ENCODE measurements at places on chromosomes 3 and 15. TPM values are rescaled to one million over a fixed set of nuclear protein-coding genes. Genes with fewer than 3 reads are reported as not detected.

The CLDN16 gene
- total RNA-seq = not detected

DNA sequence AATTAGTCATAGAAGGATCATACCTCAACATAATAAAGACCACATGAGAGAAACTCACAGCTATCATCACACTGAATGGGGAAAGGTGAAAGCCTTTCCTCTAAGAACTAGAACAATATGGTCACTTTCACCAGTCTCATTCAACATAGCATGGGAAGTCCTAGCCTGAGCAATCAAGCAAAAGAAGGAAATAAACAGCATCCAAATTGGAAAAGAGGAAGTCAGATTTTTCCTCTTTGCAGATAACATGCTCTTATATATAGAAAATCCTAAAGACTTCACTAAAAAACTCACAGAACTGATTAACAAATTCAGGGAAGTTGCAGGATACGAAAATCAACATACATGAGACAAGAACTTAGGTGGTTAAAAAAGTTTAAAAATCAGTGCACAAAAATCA lies 24.7 kb downstream of the MAP3K13 start:
- no peak overlapping the region for H3K4me3 ChIP-seq
- no peak overlapping the region for H3K27ac ChIP-seq
- H3K27me3 ChIP-seq = peaks cover 11% of the 10 kb centered on the region
- H3K36me3 ChIP-seq = no peaks in the 10 kb centered on the region

GRCh38 chr3:11436775-11437174 lies 164.6 kb downstream of the ATG7 start:
- no peaks in the 10 kb centered on the region for H3K27me3 ChIP-seq
- no peaks in the 10 kb centered on the region for H3K36me3 ChIP-seq
- no peak overlapping the region for H3K4me3 ChIP-seq
- H3K4me1 ChIP-seq = no peaks in the 10 kb centered on the region
- DNase-seq = no peak

DNA sequence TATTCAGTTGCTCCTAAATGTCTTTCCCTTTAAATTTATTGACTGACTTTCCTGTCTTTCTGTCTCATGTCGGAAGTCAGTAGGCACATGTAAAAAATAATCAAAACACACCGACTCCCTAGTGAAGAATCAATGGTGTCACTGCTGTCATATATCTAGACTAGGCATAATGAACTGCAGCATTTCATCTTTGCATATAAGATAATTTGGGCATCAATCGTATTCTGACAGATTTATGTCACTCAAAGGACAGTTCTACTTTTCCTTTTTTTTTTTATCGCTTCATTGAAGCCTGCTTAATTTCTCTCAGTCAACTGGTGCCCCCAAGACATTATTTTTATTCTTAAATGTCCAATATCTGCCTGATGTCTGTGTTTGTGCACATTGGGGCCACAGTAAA lies 206.3 kb downstream of the MEIS2 start:
- H3K4me1 ChIP-seq = no peaks in the 10 kb centered on the region
- peaks cover 11% of the 10 kb centered on the region for H3K27me3 ChIP-seq
- H3K4me3 ChIP-seq = no peak overlapping the region
- no peaks in the 10 kb centered on the region for H3K36me3 ChIP-seq

GRCh38 chr15:79820820-79821219 lies 76.0 kb downstream of the MTHFS start:
- no peak overlapping the region for H3K4me3 ChIP-seq
- H3K36me3 ChIP-seq = no peaks in the 10 kb centered on the region
- no peak overlapping the region for H3K27ac ChIP-seq

DNA sequence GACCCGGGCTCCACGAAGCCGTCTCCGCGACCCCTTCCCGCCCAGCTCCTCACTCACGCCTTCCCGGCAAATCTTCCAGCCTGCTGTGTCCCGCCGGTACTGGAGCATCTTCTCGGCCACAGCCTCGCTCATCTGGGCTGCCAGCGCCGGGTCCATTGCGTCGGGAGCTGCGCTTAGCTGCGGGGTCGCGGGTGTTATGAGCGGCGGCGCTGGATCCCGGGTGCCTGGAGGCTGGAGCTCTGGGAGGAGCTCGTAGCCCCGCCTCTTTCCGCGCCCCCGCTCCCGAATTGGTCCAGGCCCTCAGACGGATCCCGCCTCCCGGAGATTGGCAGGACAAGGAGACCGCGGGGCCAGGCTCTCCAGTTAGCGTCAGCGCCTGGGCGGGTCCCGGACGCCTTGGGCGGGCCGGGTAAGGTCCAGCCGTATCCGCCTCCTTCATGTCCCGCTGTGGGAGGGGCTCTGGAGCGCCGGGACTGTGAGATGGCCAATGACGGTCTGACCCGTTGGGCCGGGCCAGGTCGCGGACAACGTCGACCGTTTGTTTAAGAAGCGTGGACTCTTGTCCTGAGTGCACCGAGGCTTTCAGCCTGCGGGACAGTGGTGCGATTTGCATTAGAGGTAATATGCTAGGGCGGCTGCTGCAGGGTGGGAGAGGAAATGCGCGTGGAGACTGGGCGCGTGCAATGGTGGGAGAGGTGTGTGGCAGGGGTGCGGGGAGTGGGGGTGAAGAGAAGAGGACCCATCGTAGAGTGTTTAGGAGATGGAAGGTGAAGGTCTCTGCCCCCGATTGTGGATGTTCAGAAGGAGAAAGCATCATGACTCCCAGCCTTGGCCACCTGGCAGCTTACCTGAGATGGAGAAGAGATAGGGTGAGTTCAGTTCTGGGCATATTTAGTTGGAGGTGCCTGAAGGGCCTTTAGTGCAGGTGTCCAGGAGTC lies at the start of gene STARD5:
Gene STARD5 (minus strand): TSS at position 198 of the 938 bp plus-strand sequence. CDS start 42 bp downstream, at position 156.
- peak; percentile 95 for DNase-seq
- peaks cover 20% of the 10 kb centered on the region for H3K4me1 ChIP-seq
- peaks cover 9% of the 10 kb centered on the region for H3K36me3 ChIP-seq
- H3K27ac ChIP-seq = peak within 1 kb of the TSS; percentile 75
- peak within 1 kb of the TSS; percentile 95 for H3K4me3 ChIP-seq

GRCh38 chr3:141356046-141356445 lies 12.3 kb upstream of the ZBTB38 start:
- peaks cover 7% of the 10 kb centered on the region for H3K4me1 ChIP-seq
- no peak overlapping the region for H3K27ac ChIP-seq
- no peak overlapping the region for H3K4me3 ChIP-seq
- no peak for DNase-seq
- no peaks in the 10 kb centered on the region for H3K36me3 ChIP-seq
- H3K27me3 ChIP-seq = peaks cover 14% of the 10 kb centered on the region
